ENCODE measurements at places on chromosomes 2 and 18. TPM values are rescaled to one million over a fixed set of nuclear protein-coding genes. Genes with fewer than 3 reads are reported as not detected.

DNA sequence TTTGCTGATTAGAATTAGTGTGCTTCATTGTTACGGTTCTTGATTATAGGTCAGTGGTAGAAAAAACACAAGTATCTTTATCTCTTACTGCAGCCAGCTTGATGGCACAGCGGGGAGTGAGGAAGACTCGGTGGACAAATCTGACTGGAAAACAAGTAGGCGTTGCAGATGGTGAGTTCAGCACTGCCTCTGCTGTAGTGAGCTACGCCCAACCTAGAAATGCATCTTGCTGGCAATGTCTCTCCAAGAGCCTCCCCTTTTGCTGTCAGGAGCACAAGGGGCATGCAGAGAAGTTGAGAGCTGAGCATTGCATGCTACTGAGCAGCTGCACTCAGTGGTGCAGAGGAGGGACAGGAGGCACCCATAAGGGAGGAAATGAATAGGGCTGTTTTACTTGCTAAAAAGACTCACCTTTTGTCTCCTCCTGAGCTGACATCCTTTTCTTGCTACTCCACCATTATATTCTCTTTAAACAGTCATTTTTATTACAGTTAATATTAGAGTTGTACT lies 977.3 kb upstream of the ACVR2A start:
- no peak for DNase-seq

GRCh38 chr2:215262741-215263362 lies 49.0 kb upstream of the ATIC start:
- DNase-seq: no peak

- no peak for DNase-seq
These were observed 47.0 kb upstream of the AP1S3 start for GRCh38 chr2:223884399-223884798.

- no peak for DNase-seq
These were observed 457.3 kb upstream of the ID2 start for GRCh38 chr2:8224347-8225190.

DNA sequence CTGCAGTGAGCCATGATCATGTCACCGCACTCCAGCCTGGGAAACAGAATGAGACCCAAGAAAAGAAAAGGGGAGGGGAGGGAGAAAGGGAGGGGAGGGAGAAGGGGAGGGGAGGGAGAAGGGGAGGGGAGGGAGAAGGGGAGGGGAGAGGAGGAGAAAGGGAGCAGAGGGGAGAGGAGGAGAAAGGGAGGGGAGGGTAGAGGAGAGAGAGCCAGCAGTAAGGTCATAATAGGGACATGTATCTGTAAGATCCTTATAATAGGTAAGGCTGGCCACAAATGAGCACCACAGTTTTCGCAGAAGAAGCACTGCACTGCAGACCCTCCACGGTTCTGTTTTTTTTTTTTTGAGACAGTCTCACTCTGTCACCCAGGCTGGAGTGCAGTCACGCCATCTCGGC lies 62.6 kb downstream of the STPG4 start:
- DNase-seq: no peak

GRCh38 chr2:159773426-159773825 lies 24.6 kb downstream of the CD302 start:
- DNase-seq: no peak

- no peak for DNase-seq
These were observed 116.5 kb upstream of the ANKRD30BL start for GRCh38 chr2:132278267-132278666.

DNA sequence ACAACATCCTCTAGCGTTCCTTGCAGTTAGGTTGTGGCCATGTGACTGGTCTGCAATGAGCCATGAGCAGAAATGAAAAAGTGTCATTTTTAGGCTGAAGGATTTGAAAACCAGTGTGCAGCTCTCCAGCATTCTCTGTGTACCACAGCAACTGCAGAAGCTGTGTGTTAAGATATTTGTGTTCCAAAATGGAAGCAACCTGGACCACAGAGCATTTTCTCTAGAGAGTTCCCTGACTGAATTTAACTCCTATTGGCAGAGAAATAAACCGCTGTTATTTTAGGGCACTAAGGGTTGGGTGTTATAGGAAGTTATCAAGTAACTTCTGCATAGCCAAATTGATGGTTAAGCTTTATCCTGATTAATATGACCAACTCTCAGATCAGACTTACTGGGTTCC lies 257.2 kb upstream of the THUMPD2 start:
- DNase-seq: no peak

- DNase-seq: no peak
These were observed 61.1 kb downstream of the GNAL start for GRCh38 chr18:11750171-11750570.

- no peak for DNase-seq
These were observed 3.0 kb downstream of the PREB start for GRCh38 chr2:27131429-27131828.

- no peak for DNase-seq
These were observed 47.0 kb downstream of the MTCL1 start for GRCh38 chr18:8752329-8752728.

- peak; percentile 70 for DNase-seq
These were observed 340 bp downstream of the SLC40A1 start for GRCh38 chr2:189580241-189580651.

DNA sequence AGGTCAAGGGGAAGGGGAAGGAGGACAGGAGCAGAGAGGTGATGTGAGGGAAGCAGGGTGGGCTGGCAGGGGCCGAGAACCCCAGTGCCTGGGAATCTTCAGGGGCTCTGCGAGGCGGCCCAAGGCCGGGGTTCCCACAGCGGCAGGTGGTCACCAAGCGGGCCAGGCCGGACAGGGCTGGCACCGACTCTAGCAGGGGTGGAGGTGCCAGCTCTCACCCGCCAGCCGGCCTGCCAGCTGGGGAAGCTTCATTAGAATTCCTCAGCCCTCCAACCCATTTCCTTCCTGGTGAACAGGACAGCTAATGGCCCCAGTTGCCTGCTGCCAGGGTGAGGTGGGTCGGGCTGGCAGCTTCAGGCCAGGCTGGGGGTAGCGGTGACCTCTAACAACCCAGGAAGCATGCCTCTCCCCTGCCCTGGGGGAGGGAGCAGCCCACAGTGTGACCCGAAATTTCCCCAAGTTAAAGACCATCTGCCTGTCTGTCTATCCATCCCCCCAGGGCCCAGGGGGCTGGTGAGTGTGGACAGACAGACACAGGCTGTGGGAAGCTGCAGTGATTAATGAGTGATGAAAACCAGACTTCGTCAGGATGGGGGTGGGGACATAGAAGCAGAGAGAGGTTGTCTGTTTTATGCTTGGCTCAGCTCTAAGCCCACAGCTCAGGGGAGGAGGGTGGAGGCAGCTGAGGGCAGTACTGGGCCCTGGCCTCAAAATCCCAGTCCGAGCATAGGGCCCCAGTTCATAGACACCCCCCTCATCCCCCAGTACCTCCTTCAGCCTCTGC lies 144.1 kb downstream of the ZFP36L2 start:
- DNase-seq: no peak

DNA sequence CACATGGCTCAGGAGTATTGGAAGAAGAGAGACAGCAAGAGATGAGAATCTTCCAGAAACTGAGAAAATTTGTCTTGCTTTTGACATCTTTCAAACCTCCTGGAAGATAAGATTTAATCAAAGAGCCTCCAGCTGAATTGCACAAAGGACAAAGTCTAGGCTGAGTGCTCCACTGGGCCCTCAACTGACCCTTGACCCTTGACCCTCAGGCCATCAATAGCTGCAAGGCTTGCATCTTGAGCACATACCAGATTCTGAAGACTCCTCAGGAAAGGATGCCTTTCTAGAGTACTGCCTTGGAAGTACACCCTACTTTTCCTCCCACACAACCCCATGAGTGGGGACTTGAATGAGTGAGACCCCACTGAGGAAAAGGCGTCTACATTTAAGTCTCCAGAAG lies 1125.5 kb downstream of the BCL11A start:
- DNase-seq: no peak

GRCh38 chr2:177379354-177379753 lies 13.2 kb upstream of the AGPS start:
- DNase-seq: no peak

GRCh38 chr2:174331595-174332216 lies 3.0 kb upstream of the SP9 start:
- DNase-seq: no peak

DNA sequence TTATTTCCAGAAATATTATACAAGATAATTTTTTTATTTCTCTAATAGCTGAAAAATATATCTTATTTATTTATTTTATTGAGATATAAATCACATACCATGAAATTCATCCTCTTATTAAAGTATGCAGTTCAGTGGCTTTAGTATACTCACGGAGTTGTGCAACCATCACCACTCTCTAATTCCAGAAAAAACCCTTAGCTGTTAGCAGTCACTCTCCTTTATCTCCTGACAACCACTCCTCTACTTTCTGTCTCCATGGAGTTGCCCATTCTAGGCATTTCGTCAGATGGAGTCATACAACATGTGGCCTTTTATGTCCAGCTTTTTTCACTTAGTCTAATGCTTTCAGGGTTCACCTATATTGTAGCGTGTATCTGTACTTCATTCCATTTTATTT lies 66.5 kb downstream of the TCF7L1 start:
- DNase-seq: no peak

DNA sequence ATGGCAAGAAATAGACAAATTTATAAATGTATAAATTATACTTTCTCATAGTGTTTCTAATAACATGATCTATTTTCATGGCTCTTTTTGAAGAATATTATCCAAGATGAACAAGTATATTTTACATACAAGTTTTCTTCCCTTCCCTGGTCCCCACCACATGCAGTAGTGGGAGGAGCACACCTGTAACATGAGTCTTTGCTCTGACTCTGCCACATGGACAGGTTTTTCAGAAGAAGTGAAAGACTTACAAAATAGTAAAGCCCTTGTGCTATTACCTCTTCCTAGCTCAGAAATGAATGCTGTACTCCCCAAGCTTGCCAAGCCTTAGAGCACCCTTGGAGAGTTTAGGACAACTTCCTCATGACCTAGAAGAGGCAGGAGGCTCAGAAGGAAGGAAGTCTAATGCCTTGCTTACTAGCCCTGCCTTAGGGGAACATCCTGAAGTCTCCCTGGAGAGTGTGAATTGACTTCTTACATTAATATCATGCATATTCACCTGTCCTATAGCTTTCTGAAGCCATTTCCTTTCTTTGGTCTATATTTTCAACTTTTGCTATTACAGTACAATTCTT lies 18.4 kb downstream of the MXD1 start:
- DNase-seq: no peak

GRCh38 chr2:144517866-144518747 lies 1.8 kb downstream of the ZEB2 start:
- no peak for DNase-seq

DNA sequence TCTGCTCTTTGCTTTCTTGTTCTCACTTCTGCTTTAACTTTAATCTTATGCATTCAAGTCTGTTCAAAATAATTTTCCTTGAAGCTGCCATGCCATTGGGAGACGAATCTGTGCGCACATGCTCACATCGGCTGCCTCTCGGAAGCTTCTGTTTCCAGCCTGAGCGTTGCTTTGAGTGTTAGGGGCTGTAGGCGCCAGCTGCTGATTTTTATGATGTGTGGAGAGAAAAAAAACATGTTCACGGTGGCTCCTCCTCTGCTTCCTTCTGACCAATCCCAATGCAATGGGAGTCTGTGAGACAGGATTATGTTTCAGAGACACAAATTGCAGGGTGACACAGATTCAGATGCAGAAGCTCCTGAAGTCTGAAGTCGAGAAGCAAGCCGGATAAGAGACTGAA lies at the start of gene MC4R:
Gene MC4R (minus strand): TSS at position 180 of the 400 bp plus-strand sequence. CDS start 426 bp downstream, outside the sequence.
- no peak for DNase-seq

SIX2 gene
- not detected for polyA plus RNA-seq

OTX1 gene
- polyA plus RNA-seq: not detected

SLC9A4 gene
- polyA plus RNA-seq: not detected

PIEZO2 gene
- polyA plus RNA-seq: 2.5 TPM

NFATC1 gene
- polyA plus RNA-seq: 0.57 TPM

WNT10A gene
- polyA plus RNA-seq: 0.01 TPM

EVX2 gene
- polyA plus RNA-seq: not detected
